ENCODE measurements at places on chromosomes 7 and 10. TPM values are rescaled to one million over a fixed set of nuclear protein-coding genes. Genes with fewer than 3 reads are reported as not detected.

Gene LRIT1
- not detected for total RNA-seq

Gene CPN1
- total RNA-seq, result not detected

Gene ADCY1
- 4.8 TPM for total RNA-seq

Gene SPDYE2
- 0.12 TPM for total RNA-seq

Gene AKR1B15
- total RNA-seq, result not detected

Gene SAP25
- total RNA-seq, result 7.5 TPM

Gene HABP2
- 9.3 TPM for total RNA-seq

DNA sequence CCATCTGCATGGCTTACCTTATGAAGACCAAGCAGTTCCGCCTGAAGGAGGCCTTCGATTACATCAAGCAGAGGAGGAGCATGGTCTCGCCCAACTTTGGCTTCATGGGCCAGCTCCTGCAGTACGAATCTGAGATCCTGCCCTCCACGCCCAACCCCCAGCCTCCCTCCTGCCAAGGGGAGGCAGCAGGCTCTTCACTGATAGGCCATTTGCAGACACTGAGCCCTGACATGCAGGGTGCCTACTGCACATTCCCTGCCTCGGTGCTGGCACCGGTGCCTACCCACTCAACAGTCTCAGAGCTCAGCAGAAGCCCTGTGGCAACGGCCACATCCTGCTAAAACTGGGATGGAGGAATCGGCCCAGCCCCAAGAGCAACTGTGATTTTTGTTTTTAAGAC lies 12.4 kb downstream of the DUSP5 start:
- no peaks in the 10 kb centered on the region for H3K27me3 ChIP-seq
- no peak overlapping the region for H3K4me3 ChIP-seq

DNA sequence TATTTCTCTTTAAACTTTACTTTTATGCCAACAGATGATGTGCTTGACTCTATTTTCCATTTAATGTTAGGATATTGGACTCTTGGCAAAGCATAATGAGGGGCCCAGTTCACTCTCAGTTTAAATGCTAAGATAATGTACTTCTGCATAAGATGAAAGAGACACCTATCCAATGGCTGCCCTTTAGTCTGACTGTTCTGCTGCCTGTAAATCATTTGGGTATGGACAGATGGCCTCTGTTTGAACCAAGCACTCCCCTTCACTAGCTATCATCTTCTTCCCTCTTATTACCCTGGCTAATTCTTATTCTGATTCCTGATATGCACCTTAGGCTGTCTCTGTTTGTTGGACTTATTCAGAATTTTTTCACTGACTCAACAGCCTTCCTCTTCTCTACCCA lies 72.1 kb downstream of the SEM1 start:
- no peaks in the 10 kb centered on the region for H3K4me1 ChIP-seq
- H3K4me3 ChIP-seq, result no peak overlapping the region
- no peak for DNase-seq
- no peaks in the 10 kb centered on the region for H3K27me3 ChIP-seq

- H3K27me3 ChIP-seq, result no peaks in the 10 kb centered on the region
- no peaks in the 10 kb centered on the region for H3K4me1 ChIP-seq
- no peak overlapping the region for H3K4me3 ChIP-seq
- H3K27ac ChIP-seq, result no peak overlapping the region
Measured at GRCh38 chr7:76129366-76129765, 72.3 kb upstream of the SRRM3 start.

- H3K4me1 ChIP-seq, result no peaks in the 10 kb centered on the region
- no peaks in the 10 kb centered on the region for H3K27me3 ChIP-seq
- no peak for DNase-seq
- H3K27ac ChIP-seq, result no peak overlapping the region
- no peak overlapping the region for H3K4me3 ChIP-seq
Measured at GRCh38 chr10:75547391-75548298, 116.2 kb downstream of the LRMDA start.

- no peaks in the 10 kb centered on the region for H3K36me3 ChIP-seq
- no peak overlapping the region for H3K27ac ChIP-seq
- no peak for DNase-seq
- H3K27me3 ChIP-seq, result no peaks in the 10 kb centered on the region
Measured at GRCh38 chr10:103751667-103752290, 103.6 kb downstream of the SH3PXD2A start.

GRCh38 chr7:2224934-2225333 lies 7.8 kb downstream of the MAD1L1 start:
- no peak overlapping the region for H3K27ac ChIP-seq
- DNase-seq, result no peak
- H3K27me3 ChIP-seq, result no peaks in the 10 kb centered on the region
- H3K4me1 ChIP-seq, result no peaks in the 10 kb centered on the region
- no peak overlapping the region for H3K4me3 ChIP-seq

DNA sequence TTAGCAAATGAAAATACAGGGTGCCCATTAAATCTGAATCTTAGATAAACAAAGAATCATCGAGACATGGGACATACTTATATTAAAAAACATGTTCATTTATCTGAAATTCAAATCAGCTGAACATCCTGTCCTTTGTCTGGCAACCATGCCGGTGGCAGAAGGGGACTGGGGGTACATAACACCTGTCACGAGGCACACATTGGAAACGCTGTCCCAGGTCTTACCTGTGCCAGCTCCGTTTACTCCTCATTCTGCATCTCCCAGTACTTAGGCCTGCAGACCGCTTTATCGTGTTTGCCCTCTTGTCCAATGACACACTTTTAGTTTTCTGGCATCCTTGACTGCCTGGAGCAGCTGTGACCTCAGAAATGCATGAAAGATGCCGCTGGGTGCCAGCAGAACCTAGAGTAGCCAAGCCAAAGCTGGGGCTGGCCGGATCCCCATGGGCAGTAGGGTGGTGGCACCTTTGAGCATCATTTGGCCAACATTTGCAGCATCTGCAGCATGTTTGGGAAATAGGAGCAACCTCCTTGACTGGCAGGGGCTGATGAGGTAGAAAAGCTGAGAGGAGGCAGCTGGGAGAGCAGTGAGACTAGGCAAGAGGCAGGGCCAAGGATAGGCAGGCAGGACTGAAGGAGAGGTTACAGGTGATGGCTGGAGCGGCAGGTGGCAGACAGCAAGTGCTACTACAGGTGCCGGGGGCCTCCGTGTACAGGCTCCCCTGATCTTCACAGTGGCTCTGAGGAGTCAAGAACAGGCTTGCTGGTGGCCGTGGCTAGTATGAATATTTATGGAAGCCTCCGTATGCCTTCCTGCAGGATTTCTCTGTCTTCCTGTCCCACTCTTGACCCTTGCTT lies 62.3 kb upstream of the BTBD16 start:
- no peak overlapping the region for H3K27ac ChIP-seq
- H3K27me3 ChIP-seq, result no peaks in the 10 kb centered on the region
- DNase-seq, result no peak
- no peaks in the 10 kb centered on the region for H3K4me1 ChIP-seq
- no peaks in the 10 kb centered on the region for H3K36me3 ChIP-seq

GRCh38 chr7:86939197-86939814 lies 120.1 kb downstream of the ELAPOR2 start:
- peak; percentile 34 for DNase-seq
- no peaks in the 10 kb centered on the region for H3K27me3 ChIP-seq
- H3K4me1 ChIP-seq, result no peaks in the 10 kb centered on the region
- no peak overlapping the region for H3K27ac ChIP-seq
- H3K36me3 ChIP-seq, result no peaks in the 10 kb centered on the region
- H3K4me3 ChIP-seq, result no peak overlapping the region

DNA sequence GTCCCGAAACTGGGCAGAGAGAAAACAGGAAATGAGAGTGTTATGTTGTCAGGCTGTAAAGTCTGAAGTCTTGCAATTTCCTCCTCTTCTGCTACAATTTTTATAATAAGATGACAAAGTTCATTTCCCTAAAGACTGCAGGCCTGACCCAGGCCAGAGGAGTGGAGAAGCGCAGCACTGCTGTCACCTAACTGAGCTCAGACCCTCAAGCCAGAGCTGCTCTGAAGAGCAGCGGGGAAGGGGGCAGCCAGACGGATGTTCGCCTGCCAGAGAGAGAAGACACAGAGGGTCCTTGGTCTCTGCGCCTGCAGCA lies 12.6 kb upstream of the AOAH start:
- H3K36me3 ChIP-seq, result no peaks in the 10 kb centered on the region
- H3K27me3 ChIP-seq, result no peaks in the 10 kb centered on the region
- DNase-seq, result no peak
- no peaks in the 10 kb centered on the region for H3K4me1 ChIP-seq

GRCh38 chr7:7861211-7861633 lies 107.4 kb upstream of the GLCCI1 start:
- H3K27me3 ChIP-seq, result no peaks in the 10 kb centered on the region
- H3K27ac ChIP-seq, result no peak overlapping the region
- H3K4me3 ChIP-seq, result no peak overlapping the region
- H3K4me1 ChIP-seq, result no peaks in the 10 kb centered on the region
- H3K36me3 ChIP-seq, result no peaks in the 10 kb centered on the region

- H3K36me3 ChIP-seq, result no peaks in the 10 kb centered on the region
- H3K4me3 ChIP-seq, result no peak overlapping the region
- H3K4me1 ChIP-seq, result no peaks in the 10 kb centered on the region
- DNase-seq, result no peak
Measured at GRCh38 chr7:106371629-106372028, 86.8 kb upstream of the NAMPT start.

DNA sequence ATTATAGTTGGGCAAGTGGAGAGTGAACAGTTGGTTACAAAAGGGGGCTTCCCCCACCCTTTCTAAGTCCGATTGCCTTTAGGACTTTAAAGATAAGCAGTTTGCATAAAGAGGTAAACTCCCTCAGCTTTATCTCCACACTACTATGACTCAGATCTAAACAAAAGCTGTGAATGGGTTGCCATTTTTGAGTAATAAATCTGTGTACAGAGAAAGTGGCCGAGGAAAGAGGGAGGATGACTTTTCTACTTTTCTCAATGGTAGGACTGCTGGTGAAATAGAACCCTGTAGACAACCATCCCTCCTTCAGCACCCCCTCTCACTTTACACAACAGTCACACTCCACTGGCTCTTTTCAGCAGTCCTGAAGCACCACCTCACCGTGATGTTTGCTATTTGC lies 71.2 kb downstream of the DNMBP start:
- no peak overlapping the region for H3K27ac ChIP-seq
- H3K4me1 ChIP-seq, result no peaks in the 10 kb centered on the region
- no peak for DNase-seq
- no peaks in the 10 kb centered on the region for H3K36me3 ChIP-seq

- no peaks in the 10 kb centered on the region for H3K4me1 ChIP-seq
- DNase-seq, result no peak
- H3K27ac ChIP-seq, result no peak overlapping the region
- H3K36me3 ChIP-seq, result no peaks in the 10 kb centered on the region
- no peak overlapping the region for H3K4me3 ChIP-seq
Measured at GRCh38 chr10:84179059-84179710, 5.6 kb downstream of the GPR15LG start.

- peaks cover 17% of the 10 kb centered on the region for H3K27me3 ChIP-seq
- DNase-seq, result no peak
- H3K4me3 ChIP-seq, result no peak overlapping the region
- no peak overlapping the region for H3K27ac ChIP-seq
- H3K36me3 ChIP-seq, result no peaks in the 10 kb centered on the region
Measured at GRCh38 chr7:100967292-100967863, 2.0 kb upstream of the MUC12 start.

DNA sequence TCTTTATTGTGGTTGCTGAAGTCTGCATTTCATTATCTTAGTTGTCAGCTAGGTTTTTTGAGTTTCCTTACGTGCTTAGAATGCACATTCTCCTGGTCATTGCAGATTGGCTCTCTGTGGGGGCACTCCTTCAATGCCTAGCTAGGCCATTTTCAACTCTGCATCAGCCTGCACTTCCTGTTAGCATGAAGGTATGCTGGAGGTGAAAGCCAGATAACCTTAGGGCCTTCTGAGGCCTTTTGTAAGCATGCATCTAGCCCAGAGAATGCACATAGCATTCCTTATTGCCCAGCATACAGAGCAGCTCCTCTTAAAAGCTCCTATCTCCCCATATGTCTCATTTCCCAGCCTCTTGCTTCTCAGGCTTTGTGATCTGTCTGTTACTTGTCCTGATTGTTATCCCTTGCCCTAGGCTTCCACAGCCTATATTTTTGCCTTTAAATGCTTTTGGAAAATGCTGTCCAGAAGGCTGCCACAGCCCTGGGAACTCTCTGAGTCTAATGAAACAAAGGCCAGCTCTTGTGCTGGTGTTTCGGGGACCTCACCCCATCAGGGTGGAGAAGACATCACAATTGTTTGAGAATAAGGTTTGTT lies 108.1 kb upstream of the IGFBP3 start:
- no peaks in the 10 kb centered on the region for H3K4me1 ChIP-seq
- no peak for DNase-seq
- no peak overlapping the region for H3K4me3 ChIP-seq
- no peaks in the 10 kb centered on the region for H3K36me3 ChIP-seq
- no peak overlapping the region for H3K27ac ChIP-seq

DNA sequence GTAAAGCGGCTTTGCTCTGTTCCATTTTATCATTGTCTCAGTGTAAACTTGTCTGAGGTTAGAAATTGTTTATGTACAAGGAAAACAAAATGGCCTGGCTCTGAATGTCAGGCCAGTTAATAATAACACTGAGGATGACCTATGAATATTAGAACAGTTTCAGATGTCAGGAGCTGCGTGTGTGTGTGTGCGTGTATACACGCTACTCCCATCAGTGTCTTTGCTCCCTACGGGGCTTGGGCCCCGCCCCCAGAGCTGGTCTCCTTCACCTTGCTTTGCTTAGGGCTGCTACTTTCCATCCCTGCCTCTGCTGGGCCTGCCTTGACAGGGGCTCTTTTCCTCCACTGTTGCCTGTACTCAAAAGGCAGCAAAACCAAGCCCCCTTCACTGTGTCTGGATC lies 142.3 kb upstream of the BET1 start:
- H3K4me3 ChIP-seq, result no peak overlapping the region
- H3K27me3 ChIP-seq, result no peaks in the 10 kb centered on the region
- no peak for DNase-seq
- H3K36me3 ChIP-seq, result no peaks in the 10 kb centered on the region

DNA sequence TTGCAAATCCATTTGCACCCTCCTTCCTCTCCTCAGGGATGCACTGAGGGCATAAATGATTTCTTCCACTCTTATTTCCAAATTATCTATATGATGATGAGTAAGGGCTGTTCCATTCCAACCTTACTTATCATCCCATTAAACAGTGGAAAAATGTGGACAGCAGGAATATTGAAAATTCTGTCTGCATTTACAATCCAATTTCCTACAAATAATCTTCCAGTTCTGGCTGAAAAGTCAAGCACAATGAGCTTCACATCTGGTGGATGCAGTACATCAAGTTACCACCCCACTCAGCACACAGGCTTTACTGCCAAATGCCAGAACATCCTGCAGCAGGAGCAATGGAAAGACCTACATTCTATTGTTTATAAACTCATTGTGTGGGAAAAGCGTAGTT lies 345.0 kb upstream of the STEAP1 start:
- no peaks in the 10 kb centered on the region for H3K4me1 ChIP-seq
- no peaks in the 10 kb centered on the region for H3K27me3 ChIP-seq
- H3K36me3 ChIP-seq, result no peaks in the 10 kb centered on the region
- DNase-seq, result no peak
- H3K27ac ChIP-seq, result no peak overlapping the region
- H3K4me3 ChIP-seq, result no peak overlapping the region

DNA sequence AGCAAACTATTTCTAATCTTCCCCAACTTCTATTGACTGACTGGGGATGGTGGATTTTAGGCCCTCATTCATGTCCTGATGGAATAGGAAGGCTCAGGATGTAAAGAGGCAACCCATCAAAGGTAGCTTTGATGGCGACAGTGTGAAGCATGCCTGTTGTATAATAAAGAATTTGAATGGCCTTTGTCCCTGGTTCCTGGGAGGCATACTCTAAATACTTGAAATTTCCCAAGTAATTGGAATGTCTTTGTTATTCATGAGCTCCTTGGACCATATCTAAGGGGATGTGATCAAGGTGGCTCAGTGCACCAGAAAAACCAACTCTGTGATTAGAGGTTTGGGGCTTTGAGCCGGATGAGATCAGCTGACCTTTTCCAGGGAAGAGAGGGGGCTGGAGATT lies 264.5 kb upstream of the NEBL start:
- no peak for DNase-seq
- H3K36me3 ChIP-seq, result no peaks in the 10 kb centered on the region
- peaks cover 9% of the 10 kb centered on the region for H3K4me1 ChIP-seq
- H3K4me3 ChIP-seq, result no peak overlapping the region
- no peaks in the 10 kb centered on the region for H3K27me3 ChIP-seq
- no peak overlapping the region for H3K27ac ChIP-seq

All from pancreas (tissue), 10 donors.